ENCODE measurements at places on chromosomes 6 and 20.

DNA sequence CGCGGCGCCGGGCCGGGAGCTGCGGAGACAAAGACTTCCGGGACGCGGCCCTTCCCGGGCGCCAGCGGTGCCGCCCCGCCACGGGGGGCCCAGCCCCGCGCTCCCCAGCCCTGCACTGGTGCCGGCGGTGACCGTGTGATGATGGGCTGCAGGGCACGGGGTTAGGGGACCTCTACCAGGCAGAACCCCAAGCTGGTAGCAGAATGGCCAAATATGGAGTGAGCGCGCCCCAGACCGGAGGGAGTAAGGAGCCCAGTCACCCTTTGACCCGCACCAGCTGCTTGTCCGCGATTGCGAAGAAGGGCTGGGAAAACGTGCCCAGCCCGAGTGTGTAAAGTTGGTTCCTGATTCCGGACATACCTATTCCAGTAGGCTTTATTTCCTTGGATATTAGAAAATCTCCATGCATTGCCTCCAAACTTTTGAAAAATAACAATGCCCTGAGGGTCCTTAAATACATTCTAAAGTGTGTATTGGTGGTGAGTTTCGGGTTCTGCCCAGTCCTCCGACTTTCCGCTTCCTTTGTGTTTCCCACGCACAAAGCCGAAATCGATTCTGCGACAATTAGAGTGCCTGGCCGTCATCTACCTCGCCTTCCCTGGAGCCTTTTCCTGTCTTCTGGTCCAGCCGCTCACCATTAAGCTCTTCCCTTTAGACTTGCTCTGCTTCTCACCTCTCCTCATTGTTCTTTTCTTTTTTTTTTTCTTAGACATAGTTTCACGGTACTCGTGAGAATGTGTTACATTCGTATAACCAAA, 1.1 kb downstream of the ABRACL start:
- DNase-seq, result peak; percentile 83

DNA sequence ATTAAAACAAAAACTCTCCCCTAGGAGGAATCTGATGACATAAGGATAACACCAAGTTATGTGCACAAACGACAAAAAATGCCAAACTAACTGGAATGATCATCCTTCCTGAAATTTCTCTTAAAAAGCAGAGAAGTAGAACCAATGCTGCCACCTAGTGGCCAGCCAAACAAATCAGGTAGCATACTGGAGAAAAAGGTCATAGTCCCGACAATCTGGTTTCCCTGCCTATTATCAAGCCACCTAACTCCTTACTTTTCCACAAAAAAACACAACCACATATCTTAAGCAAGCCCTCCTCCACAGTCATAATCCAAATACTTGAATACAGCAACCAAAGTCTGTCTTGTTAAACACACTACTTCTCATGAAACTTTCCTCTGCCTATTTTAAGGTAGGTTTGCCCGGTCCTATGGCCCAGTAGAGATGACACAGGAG, 5.3 kb downstream of the OARD1 start:
- peak; percentile 84 for DNase-seq

- DNase-seq, result peak; percentile 38
Measured at GRCh38 chr6:99338188-99338587, 11.3 kb downstream of the FAXC start.

GRCh38 chr6:107753778-107754177, 70.3 kb downstream of the SCML4 start:
- no peak for DNase-seq

DNA sequence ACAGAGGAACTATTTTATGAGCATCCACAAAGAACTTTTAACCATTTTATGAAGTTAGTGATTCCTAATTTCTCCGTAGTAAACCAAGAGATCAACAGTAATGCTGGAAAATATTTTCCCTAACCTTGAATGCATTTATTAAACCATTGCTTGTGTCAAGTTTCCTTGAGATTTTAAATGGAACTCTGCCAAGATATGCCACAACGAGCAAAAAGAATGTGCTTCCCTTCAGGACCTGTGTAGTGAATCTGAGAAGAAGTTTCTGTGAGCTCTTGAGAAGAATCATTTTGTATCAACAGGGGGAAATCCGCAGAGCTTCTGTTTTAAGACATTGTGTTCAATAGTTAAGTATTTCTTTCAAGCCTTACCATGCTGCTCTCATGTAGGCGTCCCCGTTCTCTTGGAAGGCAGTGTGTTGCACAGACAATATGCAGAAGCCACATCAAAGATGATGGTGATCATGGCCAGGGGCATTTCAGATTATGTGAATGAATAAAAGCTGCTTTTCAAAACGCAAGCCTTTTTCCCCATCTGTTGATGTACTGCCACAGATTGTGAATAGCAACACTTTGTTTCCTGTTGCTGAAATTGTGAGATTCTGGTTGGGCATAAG, 439.8 kb downstream of the BMP2 start:
- DNase-seq, result no peak
